ENCODE measurements at places on chromosomes 4 and X.

DNA sequence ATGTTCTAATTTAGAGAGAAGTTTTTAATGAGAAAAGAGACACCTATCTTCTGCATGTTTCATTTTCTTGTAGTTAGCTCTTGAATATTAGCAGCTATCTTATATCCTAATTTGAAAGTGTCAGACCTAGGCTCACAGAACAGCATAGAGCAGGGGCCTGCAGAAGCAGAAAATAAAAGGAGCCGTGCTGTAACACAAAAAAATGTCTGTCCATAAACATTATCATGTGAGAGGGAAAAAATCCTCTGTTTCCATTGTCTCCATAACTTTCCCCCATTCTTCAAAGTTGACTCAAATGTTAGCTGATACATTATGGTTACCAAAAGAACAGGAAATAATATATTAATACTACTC lies 329.2 kb upstream of the EPHA5 start:
- DNase-seq, result no peak

- no peak for DNase-seq
These were observed 542.0 kb downstream of the GBA3 start for GRCh38 chr4:23234716-23235115.

DNA sequence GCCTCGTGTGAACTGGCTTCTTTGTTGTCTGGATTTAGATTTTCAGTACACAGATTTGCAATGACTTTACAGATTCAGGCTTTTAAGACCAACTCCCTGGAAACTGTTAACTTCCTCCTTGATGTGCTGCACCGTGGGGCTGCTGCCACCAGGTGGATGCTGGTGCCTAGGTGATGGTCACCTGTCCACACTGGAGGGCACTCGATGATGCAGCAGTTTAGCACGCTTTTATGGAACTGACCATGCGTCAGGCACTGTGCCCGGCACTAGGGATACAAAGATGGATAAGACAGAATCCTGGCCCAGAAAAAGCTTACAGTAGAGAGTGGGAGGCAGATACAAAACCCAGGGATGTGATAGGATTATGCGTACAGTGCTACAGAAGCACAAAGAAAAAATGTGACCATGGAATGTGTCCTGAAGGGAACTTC lies 180.7 kb downstream of the CEP135 start:
- no peak for DNase-seq

DNA sequence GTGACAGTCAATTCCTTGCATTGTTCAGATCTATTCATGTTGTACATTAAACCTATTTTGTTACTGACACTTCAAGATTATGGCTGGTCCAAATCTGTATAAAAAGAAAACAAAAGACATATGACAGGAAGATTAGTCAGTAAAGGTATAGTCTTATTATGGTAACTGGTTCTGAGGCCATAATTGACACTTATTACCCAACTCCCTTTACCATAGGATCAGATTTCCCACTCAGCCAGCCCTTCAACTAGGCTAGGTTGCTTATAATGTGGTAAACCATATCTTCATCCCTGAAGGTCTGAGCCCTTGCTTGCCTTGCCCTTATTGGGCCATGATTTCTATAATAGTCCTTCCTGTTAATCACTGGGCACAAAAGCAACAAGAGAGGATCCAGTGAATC lies 289.6 kb downstream of the CXXC4 start:
- no peak for DNase-seq

GRCh38 chrX:56783450-56783831 lies 54.4 kb downstream of the NBDY start:
- peak; percentile 89 for DNase-seq

DNA sequence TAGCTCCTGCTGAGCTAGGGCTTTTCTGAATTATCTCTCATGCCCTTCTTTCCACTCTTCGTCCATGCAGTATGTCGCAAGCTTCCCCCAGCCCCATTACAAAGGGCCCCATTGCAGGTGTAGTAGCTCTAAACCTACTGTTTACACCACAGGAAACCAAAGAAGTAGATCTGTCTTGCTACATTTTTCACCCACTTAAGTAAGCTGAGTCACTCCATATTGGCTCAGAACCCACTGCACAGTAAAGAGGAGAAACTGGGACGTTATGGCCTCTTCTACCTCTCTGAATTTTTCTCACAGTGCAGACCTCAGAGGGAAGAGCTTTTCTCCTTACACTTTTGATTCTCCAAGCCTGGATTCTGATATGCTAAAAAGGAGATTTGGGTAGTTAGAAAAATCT lies 200.2 kb downstream of the SMARCA1 start:
- DNase-seq, result no peak

GRCh38 chrX:84216881-84217280 lies 28.9 kb upstream of the RPS6KA6 start:
- no peak for DNase-seq

DNA sequence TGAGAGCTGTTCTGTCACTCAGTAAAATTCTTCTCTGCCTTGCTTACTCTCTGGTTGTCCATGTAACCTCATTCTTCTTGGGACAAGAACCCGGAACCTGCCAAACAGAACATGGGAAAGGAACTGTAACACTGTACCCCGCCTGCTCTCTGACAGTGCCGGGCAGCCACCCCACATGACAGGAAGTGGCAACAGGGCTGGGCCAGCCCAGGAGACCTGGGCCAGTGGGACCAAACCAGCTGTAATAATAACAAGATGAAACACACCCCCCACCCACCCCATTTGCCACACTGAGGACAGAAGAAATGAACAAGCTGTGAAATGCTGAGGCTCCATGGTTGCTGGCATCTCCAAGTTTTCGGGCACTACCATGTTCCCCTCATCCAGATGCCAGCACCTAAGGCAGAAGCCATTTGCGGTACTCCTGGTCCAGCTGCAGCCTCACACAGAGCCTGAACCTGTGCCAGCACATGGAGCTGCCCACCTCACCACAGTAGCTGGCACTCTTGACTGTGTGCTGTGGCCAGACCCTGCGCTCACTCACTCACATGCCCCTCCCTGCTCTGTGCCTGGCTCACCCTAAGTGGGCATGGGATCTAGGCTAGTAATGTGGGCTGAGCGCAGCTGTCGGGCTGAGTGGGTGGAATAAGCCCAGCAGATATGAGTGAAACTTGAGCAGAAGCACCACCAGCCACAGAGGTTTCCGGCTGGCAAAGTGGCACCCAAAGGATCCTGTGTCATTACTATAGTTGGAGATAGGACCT lies 126.2 kb upstream of the UGT8 start:
- DNase-seq, result no peak

DNA sequence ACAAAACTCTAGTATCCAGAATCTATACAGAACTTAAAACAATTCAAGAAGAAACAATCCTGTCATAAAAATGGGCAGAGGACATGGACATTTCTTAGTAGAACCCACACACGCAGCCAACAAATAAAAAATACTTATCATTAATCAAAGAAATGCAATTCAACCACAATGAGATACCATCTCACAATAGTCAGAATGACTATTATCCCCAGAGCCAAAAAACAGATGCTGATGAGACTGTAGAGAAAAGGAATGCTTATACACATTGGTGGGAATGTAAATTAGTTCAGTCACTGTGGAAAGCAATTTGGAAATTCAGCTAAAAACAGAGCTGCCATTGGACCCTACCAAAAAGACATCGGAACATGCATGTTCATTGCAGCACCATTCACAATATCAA lies 37.9 kb downstream of the RAB40AL start:
- DNase-seq, result no peak

- no peak for DNase-seq
These were observed 192.7 kb downstream of the SPRY1 start for GRCh38 chr4:123589301-123589700.

- no peak for DNase-seq
These were observed 490.4 kb upstream of the ZFP42 start for GRCh38 chr4:187504974-187505797.

DNA sequence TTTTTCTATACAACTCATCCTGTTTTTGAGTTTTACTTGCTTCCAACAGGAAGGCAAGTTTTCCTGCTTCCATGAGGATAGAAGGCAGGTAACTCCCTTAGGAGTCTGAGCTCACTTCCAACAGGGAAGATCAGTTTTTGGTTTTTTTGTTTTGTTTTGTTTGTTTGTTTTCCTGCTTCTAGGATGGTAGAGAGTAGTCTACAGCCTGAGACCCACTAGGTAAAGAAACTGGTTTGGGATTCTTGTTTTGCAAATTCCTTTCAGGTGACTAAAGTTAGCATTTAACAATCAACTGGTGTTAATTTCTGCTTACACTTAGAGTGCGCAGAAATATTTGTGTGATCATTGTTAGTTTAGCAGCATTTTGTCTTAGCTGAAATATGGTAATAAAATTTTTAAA lies 227.8 kb upstream of the TACR3 start:
- no peak for DNase-seq

DNA sequence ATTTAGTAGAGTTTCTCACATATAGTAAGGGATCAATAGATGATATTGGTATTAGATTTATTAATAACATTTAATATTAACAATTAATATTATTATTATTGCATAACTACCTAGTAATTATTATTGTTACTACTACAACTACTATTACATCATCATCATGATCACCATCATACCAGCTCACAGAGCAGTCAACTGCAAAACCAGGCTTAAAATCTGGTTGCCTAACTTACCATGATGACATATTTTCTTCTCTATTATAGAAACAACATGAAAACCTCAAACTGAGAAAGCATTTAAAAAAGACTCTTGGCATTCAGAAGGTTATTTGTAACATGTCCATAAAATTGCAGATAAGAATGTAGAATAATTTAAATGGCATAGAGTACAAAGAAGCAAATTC lies 247.0 kb upstream of the TTC29 start:
- no peak for DNase-seq

- DNase-seq, result no peak
These were observed 1614.4 kb downstream of the PCDH19 start for GRCh38 chrX:98795636-98796035.

DNA sequence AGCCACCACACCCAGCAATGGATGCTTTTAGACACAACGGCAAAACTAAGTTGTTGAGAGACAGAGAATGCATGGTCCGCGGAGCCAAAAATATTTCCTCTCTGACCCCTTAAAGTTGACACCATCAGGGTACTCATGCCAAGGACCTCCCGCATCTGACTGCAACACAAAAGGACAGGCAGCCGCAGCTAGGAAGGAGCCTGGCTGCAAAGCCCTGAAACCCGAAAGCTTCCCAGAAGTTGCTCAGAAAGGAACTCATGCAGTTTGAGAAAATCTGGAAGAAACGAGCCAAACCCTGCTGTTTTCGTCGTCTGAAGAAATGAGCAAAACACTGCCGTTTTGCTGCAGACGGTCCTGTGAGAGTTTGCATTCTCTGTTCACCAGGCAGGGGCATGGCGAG lies 16.5 kb downstream of the DHRSX start:
- DNase-seq, result no peak

- DNase-seq, result no peak
These were observed 394.7 kb upstream of the ATOH1 start for GRCh38 chr4:93433840-93434239.

GRCh38 chrX:33252306-33252825 lies 41.0 kb upstream of the DMD start:
- DNase-seq, result no peak

DNA sequence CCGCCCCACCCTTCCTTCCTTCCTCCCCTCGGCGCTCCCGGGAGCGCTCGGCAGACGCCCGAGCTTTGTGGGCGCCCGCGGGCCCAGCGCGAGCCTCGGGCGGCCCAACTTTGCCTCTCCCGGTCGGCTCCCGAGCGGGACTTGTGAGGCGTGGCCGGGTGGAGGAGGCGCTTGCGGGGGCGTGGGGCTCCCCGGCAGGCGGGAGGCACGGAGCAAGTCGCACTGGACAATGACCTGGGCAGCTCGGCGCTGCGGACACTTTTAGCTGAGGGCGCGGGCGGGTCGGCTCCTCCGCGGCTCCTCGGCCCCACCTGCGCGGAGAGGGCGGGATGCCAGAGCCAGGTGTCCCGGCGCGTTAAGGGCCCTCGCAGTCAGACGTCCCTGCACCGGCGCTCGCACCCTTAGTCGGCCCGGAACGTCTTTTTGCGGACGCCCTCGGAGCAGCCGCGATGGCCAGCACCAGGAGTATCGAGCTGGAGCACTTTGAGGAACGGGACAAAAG lies 385 bp downstream of the DCLK2 start:
- DNase-seq, result no peak

DNA sequence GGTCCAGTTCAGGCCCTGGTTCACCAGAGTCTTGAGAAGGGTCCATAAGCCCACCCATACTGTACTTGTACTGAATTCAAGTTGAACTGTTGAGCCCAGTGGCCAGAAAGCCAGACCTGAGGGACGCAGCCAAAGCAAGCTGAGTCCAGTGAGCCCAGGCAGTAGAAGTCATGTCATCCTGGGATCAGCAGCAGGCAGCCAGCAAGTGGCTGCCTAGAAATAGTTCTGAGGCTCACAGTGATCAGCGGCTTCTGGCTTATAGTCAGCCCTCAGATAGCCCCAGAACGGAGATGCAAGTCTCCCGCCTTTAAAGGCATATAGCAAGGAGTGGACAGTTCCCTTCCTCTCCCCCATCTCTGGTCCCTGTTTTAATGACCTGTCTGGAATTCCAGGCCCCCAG lies 347.1 kb downstream of the FBXW7 start:
- no peak for DNase-seq

GRCh38 chr4:140255467-140255866 lies 101.5 kb upstream of the MAML3 start:
- DNase-seq, result no peak

- no peak for DNase-seq
These were observed 411.6 kb downstream of the STIM2 start for GRCh38 chr4:27272217-27272616.

- no peak for DNase-seq
These were observed 78.6 kb upstream of the STS start for GRCh38 chrX:7068939-7069367.

- DNase-seq, result no peak
These were observed 24.6 kb downstream of the NAP1L5 start for GRCh38 chr4:88672987-88673386.

Data from midbrain (tissue), 1 donor.